HS-27A (cell line): ENCODE measurements at places on chromosomes 6 and 20.

- DNase-seq = no peak
These were observed 12.5 kb upstream of the TREM1 start for GRCh38 chr6:41298785-41299502.

DNA sequence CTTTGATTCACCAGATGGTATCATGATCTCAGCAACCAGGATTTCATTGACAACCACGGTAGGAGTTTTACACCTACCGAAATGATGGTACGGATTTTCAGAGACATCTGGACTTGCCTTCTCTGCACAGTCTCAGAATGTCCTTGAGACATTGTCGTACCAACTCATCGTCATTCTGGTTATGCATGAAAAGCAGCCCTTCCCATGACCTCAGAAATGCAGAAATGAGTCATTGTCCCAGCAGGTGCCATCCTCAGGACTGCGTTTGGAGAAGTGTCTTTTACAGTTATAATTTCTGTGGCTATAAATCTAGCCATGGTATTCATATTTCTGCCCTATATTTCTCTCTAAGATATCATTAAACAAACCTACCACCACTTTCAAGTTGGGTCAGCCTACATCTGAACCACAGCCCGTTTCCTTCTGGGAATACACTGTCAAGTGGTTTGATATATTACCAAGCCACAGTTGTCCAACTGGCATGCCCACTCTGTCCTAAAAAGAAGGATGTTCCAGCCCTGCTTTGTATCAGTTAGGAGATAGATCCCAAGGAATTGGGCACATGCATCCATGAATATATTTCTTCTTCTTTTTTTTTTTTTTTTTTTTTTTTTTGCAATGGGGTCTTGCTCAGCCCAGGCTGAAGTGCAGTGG is 7.5 kb upstream of the BFSP1 start:
- DNase-seq = no peak

- DNase-seq = no peak
These were observed 119.5 kb downstream of the PHACTR3 start for GRCh38 chr20:59723607-59724456.

- DNase-seq = no peak
These were observed 888.8 kb downstream of the QKI start for GRCh38 chr6:164303102-164303964.
